ENCODE measurements at places on chromosomes 6 and 20.

GRCh38 chr20:13220194-13220903, 725 bp upstream of the ISM1 start:
- DNase-seq = no peak

GRCh38 chr20:14929388-14929787, 592.0 kb upstream of the FLRT3 start:
- no peak for DNase-seq

GRCh38 chr20:40335901-40336351, 353.1 kb downstream of the MAFB start:
- no peak for DNase-seq

DNA sequence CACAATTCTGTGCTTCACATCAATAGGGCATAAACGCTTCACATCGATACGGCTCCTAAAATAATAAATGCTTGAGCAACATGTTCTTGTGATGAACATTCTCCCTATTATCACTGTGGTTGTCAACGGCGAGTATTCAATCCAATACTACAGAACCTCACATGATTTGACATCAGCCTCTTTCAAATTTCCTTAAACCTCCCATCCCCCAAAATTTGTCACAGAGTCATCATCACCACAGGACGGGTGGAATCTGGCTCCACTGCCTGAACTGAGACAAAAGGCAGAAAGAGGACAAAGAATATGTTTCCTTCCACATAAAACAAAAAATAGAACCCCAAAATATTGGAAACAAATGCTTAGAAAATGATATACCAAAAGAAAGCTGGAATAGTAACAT, 7.3 kb downstream of the THEMIS start:
- DNase-seq = no peak

GRCh38 chr6:113450061-113450465, 407.1 kb upstream of the MARCKS start:
- no peak for DNase-seq

GRCh38 chr6:64084185-64084663, 448.6 kb downstream of the PHF3 start:
- no peak for DNase-seq

DNA sequence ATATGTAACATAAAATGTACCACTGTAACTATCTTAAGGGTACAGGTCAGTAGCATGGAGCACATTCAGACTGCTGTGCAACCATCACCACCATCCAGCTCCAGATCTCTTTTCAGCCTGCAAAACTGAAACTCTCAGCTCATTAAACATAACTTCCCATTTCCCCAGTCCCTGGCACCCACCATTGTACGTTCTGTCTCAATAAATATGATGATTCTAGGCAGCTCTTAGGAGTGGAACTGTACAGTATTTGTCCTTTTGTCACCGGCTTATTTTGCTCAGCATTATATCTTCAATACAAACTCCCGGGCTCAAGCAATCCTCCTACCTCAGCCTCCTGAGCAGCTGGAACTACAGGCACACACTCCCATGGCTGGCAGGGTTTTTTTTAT, 1.5 kb downstream of the ZC3H12D start:
- DNase-seq = no peak

DNA sequence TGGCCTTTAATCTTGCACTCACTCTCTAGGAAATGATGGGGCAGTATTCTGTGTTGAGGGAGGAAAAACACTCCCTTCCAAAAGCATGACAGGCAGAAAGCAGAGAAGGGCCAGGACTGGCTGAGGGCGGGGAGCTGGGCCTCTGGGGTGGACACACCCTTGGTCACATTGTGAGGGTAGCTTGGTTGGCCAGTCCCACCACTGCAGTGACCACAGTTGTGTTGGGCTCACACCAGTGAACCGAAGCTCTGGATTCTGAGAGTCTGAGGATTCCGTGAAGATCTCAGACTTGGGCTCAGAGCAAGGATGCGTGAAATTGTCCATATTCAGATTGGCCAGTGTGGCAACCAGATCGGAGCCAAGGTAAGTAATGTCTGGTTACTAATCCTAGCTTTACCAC, at the start of gene TUBB1:
Gene TUBB1, plus strand, starts transcription at position 213 of the 400 bp plus-strand sequence. Its CDS starts 94 bp downstream, at position 307.
- DNase-seq = no peak

DNA sequence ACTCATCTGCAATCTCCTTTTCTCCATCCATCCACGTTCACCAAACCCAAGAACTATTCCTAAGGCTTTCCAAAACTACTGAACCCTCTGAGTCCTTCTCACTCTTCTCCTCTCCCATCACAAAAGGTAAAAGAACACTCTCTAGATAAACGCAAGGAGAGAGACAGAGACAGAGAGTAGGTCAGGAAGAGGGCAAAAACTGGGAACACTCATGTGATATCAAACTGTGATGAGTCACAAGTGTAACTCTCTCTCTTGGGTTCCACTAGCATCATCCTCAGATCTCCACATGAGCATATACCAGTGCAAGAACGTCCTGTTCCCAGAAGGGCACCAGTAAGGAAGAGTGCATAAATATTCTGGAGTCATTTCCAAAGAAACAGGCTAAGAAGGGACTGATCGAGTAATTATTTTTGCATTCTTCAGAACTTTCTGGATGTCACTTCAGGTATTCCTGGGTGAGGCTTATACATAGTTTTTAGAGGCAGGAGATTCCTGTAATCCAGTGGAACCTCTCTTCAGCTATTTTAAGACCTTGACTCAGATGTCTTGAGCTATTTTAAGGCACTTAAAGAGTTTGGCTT, 47.3 kb upstream of the STXBP5 start:
- no peak for DNase-seq

DNA sequence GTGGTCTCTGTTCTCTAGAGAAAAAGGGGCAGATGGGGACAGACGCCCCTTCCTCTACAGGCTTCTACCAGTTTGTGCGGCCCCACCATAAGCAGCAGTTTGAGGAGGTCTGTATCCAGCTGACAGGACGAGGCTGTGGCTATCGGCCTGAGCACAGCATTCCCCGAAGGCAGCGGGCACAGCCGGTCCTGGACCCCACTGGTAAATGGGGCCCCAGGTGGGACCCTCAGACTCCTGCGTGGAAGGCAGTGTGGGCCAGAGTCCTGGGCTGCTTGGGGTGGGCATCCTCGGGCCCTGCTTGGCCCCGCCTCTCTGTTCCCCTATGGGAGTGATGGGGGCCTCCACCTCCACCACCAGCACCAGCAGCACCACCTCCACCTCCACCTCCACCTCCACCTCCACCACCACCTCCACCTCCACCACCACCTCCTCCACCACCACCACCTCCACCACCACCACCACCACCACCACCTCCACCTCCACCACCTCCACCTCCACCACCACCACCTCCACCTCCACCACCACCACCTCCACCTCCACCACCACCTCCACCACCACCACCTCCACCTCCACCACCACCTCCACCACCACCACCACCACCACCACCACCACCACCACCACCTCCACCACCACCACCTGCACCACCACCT, 3.2 kb upstream of the TNFRSF6B start:
- DNase-seq = no peak

All from GM18507 (cell line).